Stimulated activated CD4-positive, alpha-beta T cell treated with anti-CD3 and anti-CD28 coated beads, Interleukin-1b, Interleukin-23, amount 100 ng/mL, for 1 hour (primary cell): ENCODE measurements at places on chromosomes 4 and X.

DNA sequence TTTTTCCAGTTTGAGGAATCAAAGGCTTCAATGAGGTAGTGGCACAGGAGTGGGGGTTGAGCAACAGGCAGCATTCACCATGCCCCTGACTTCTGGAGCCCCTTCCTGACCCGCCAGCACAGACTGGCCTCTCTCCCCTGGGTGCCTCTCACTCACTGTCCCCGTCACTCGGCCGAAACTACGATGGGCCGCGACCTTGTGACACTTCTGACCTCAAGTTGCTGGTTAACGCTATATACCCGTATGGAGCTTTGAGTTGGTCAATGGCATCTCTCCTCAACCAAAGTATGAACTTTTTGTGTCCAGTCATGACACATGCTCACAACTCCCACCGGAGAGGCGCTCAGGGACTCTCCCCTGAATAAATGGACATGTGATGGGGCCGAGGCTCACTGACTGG, 72.1 kb downstream of the IRF2 start:
- DNase-seq, result no peak

DNA sequence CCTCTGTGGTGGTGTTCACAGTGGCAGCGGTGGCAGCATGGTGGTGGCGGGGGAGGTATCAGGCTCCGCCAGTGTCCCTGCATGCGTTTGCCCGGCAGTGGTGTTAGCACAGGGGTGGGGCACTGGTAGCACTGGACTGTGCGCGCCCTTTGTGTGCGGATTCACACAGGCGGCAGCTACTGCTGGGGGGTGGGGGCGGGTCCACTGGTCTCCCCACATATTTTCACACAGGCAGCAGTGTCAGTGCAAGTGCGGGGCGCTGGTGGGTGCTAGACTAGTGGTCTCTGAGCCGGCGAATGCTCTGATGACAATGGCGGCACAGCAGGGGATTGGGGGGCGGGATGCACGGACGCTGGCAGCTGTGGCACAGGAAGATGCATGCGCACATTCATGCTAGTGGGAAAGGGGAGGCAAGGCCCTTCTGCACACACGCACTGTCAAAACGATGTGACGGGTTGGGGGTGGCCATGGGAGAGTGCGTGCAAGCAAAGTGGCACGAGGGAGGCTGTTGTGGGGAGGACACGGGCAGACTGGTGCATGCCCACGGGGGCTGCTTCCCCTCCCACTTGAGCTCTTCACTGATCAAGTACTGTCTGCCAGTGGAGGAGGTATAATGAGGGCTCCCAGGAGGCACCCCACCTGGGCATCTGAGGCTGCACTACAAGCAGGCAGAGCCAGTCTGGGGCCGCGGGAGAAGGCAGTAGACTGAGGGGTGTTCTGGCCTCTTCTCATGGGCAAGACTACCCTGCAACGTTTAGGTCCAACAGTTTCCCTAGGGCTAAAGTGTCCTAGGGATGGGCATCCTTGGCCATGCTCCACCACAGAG, 53.0 kb downstream of the POF1B start:
- no peak for DNase-seq

- no peak for DNase-seq
Measured at GRCh38 chr4:117874216-117874615, 160.1 kb upstream of the NDST3 start.

DNA sequence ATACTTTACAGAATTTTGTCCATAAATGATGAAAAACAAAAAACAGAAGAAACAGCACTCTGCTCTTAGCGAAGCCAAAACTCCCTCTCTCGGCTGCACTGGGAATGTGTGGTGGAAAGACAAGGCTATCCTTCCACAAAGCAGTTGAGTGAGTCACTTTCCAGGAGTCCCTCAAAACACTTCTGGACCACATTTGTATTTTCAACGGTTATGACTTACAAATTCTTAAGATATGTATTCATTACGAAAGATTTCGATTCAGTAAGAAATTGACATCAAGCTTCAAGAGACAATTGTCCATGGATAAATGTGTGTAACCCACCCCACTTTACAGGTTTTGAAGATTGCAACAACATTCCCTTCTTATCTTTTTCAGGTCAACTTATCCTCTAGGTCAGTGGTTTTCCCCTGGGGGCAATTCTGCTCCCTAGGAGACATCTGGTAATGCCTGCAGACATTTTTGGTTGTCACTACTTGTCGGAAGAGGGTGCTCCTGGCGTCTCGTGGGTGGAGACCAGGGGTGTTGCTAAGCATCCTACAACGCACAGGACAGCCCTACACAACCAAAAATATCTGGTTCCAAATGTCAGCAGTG, 66.7 kb upstream of the MTNR1A start:
- DNase-seq, result no peak

DNA sequence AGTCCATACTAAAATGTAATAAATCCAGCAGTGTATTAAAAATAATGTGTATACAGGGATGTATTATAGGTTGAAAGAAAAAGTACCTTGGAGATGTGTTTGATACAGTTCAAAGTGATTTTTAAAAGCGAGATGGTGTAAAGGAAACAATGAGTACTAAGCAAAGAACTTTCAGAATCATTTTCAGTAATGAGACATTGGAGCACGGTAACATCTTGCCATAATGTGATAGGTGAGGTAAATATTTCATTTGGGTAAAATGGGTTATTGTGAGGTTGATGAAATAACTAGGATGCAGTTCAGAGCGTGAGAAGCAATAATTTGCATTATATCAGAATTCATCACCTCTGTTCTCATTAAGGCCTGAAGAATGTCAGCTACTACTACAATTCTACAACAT, 25.9 kb downstream of the EIF2S3 start:
- no peak for DNase-seq

GRCh38 chr4:150265806-150266205, 187.6 kb downstream of the DCLK2 start:
- no peak for DNase-seq

DNA sequence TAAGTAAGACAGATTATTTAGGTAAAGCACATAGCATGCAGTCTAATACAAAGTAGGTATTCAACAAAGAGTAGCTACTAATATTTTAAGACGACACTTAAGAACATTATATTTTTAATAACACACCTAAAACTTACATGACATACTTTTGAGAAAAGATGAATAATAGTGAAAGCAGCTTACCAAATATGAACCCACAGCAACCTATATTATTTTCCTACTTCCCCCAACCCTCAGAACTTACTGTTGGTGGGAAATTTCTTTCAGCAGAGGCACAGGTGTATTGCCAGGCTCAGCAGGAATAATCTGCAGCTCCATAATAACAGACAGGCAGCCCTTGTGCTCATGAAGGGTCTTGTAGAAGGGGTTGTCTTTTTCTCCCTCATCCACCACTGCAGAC, 498.9 kb downstream of the GLUD2 start:
- DNase-seq, result no peak

DNA sequence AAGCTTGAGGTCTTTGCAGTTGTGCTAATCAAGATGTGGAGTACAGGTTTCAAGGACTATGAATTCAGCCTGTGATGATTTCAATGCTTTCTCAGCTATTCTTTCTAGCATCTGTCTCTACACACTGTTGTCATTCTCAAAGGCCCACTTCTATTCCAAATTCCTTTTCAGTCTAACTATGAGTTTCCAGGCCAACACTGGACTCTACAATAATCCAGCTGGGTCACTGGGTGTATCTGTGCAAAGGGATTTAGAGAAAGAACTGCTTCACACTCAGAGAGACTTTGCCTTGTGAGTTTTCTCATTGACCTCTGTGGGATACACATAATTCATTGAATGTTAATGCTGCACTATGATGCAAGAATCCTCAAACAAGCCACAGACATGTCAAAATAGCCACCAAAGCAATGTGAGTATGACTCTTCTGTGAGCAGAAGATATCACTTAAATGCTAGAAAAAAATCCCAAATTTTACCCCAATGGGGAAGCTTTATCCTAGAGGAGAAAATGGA, 171.8 kb upstream of the CLNK start:
- no peak for DNase-seq

GRCh38 chr4:16150716-16151115, 66.9 kb upstream of the PROM1 start:
- DNase-seq, result no peak

DNA sequence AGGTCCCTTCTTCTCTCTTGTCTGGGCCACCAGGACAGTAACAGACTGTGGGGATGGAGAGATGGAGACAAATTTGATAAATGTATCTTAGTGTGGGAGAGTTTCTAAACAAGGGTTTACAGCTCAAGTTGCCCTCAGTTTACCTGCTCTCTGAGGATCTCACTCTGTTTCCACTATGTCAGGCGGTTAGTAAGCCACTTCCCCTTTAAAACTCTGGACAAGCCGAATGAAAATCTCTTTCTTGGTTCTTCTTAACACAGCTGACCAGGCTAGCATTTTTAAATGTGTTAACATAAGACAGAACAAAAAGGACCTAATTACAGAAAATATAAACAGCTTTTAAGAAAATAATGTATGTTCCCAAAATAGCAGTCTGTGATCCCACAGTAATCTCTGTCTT, 2.9 kb upstream of the SCARB2 start:
- DNase-seq, result no peak

- no peak for DNase-seq
Measured at GRCh38 chr4:8377103-8378075, 63.1 kb downstream of the ACOX3 start.

- no peak for DNase-seq
Measured at GRCh38 chr4:106340774-106341173, 24.4 kb downstream of the AIMP1 start.

DNA sequence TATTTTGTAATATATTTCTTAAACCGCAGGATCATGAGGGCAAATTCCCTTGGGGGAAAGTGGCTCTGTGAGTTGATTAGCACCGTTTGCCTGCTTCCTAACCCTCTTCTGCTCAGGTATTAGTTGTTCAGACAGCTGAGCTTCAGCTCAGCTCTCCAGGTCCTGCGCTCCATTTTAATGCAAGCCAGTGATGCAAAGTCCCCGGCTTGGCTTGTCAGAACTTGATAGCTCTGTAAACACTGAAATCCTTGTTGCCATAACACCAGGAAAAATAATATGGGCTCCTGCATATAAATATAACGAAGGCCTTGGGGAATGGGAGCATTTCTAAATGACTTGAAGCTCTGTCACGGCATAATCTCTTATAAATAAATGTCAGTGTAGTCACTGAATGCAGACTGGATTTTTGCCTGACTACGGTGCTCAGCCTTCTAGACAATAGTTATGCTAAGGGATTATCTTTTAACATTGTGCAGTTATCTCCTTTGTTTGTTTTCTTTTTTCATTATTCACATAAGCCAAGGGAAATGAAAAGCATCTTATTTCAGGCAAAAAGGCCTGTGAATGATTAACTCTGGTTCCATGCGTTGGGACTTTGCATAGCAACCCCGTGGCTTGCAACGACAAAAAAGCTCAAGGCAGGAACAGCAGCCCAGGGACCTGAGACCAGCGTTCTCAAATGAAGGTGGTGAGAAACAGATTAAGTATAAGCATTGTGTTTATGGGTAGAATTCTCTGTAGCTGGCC, 253.2 kb downstream of the SPRY1 start:
- no peak for DNase-seq

DNA sequence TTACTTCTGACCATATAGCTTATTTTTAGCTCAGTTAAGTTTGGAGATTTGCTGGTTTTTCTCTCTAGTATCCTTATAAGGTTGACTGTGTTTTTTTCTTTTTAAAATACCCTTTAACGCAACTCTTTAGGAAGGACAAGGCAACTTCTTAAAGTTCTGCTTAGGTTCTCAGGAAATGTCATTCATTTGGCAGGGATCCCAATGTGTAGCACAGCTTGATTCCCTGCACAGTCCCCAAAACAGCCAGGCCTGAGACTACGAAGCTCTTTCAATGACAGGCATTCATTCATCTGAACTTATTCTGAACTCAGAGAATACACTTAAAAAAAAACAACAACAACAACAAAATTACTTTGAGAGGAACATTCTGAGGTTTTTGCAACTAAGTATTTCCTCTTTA, 1765.8 kb downstream of the PCDH7 start:
- DNase-seq, result no peak

DNA sequence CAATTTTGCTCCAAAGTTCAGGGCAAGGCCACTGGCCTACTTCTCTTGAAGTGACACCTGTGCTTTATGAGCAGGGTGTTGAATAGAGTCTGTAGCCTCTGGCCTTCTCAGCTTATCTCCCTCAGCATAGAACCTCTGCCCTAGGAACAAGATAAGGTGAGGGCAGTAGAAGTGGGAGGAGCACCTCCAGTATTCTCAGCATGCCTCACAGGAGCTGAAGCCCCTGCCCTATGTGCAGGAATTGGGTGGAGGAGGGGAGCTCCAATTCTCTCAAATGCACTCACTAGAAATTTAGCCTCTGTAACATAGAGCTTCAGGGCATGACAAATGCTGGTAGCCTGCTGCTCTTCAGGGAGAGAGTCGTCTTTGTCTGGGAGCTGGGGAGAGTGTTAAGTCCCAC, 479.3 kb downstream of the IL1RAPL1 start:
- DNase-seq, result no peak

DNA sequence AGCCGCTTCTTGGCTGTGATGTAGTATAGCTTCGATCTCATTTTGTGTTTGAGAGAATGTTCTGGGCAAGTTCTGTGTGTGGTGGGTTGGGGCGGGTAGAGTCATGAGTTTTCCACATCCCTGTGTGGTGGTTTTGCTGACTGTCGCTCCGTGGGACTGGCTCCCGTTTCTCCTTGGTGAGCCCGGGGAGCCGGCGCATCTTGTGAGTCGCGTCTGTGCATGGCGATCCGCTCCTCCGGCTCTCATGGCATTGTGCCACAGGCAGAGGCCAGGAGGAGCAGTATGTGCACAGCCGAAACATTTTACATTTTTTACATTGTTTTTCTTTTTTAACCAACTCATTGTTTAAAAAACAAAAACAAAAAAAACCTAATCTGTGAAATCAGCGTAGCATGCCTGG, 27.7 kb upstream of the TBC1D14 start:
- DNase-seq, result no peak

GRCh38 chr4:75637176-75637575, 6.8 kb upstream of the CDKL2 start:
- DNase-seq, result no peak

- DNase-seq, result no peak
Measured at GRCh38 chr4:68432320-68432719, 14.9 kb upstream of the TMPRSS11E start.

DNA sequence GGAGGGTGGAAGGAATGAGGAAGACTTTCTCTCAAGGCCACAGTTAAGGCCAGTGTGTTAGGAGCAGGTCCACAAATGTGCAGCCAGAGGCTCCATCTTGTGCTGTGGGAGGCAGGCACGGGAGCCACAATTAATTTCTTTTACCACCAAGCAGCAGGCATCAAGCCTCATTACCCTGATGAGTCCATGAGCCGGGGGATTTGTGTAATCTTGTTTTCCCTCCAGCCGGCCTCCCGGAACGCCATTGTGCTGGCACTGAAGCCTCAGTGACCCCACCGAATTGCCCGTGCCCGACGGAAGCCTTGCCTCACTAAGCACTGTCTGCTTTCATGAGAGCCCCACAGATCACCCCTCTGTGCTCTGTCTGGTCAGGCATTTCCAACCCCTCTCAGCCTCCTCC, 154.7 kb upstream of the STX18 start:
- DNase-seq, result no peak

- DNase-seq, result no peak
Measured at GRCh38 chrX:129768186-129768585, 11.6 kb upstream of the SASH3 start.
